ENCODE measurements at places on chromosomes 3 and 15.

DNA sequence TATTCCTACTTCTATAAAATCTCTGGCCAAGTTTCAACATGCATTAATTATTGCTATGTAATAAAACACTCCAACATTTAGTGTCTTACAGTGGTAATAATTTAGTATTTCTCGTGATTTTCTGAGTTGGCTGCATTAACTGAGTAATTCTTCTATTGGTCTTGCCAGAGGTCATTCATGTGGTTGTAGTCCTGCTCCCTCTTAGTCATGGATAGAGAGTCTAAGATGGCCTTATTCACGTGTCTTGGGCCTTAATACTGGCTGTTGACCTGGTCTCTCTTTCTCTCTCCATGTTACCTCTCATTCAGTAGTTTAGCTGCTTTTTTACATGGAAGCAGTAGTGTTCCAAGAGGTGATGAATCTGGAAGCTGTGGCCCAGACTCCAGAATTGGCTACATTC, 140.1 kb upstream of the ZBTB20 start:
- no peak for DNase-seq

- no peak for DNase-seq
Observed at GRCh38 chr3:177751770-177752169, 554.5 kb upstream of the TBL1XR1 start.

GRCh38 chr3:103511891-103512290, 1077.1 kb downstream of the ZPLD1 start:
- DNase-seq: no peak

DNA sequence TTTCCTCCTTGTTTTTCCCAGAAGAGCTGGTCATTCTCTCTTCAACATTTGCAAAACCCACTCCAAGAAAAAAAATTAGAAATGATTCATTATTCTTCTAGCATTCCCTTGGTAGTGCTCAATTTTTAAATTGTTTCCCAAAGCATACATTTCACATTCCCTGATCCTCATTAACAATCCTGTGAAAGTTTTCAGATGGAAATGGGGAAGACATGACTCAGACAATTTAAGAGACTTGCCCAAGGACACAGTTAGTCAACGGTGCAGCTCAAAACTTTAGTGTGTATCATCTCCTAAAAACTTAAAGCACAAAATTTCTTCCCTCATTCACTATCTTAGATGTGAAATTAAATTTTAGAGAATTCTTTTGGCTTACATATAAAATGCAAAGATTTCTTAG, 17.1 kb upstream of the ABI3BP start:
- DNase-seq: no peak

- no peak for DNase-seq
Observed at GRCh38 chr15:67228286-67228685, 26.2 kb downstream of the AAGAB start.

- DNase-seq: no peak
Observed at GRCh38 chr15:65819563-65819960, 27.5 kb upstream of the DENND4A start.

GRCh38 chr3:33145221-33145900, 31.5 kb downstream of the CRTAP start:
- DNase-seq: no peak

DNA sequence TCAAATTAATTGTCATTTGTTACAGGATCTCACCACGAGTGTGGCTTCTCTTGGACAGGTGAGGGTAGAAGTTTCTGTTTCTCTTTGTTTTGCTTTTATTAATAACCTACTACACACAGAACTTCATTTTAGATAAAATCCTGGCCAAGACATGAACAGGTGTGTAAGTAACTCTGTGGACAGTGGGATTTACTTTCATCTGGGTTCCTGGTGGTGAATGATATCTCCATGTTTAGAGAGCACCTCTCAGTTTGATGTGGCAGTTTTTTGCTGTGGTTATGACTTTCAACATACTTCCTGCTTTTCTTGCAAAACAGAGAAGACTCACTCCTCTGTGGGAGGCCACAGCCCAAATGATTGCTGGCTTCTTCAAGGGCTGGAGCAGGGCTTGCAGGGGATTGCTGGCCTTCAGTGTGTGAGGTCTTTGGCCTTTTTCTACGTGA, 71.1 kb upstream of the XCR1 start:
- DNase-seq: no peak

GRCh38 chr3:5390936-5391625, 203.6 kb downstream of the EDEM1 start:
- no peak for DNase-seq

- DNase-seq: no peak
Observed at GRCh38 chr3:44105571-44105970, 136.1 kb upstream of the TOPAZ1 start.

GRCh38 chr3:196143708-196144382, 62.0 kb upstream of the TFRC start:
- no peak for DNase-seq

DNA sequence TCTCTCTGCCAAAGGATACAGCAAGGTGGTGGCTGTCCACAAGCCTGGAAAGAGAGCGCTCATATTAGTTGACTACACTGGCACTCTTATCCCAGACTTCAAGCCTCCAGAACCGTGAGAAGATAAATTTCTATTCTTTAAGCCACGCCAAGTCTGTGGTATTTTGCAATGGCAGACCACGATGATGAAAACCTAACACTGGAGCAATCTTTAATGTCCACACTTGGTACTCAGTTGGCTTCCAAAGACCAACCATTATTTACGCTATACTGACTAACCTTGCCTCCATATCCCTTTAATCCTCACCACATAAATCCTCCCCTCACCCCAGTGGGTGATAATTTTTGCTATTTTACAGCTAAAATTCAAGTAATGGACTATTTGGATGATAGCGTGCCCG, 16.9 kb upstream of the LACTB start:
- DNase-seq: no peak

- no peak for DNase-seq
Observed at GRCh38 chr3:11159421-11159904, 5.2 kb downstream of the HRH1 start.

Measured in breast epithelium (tissue), 4 donors.